ENCODE measurements at places on chromosomes 1 and 21.

DNA sequence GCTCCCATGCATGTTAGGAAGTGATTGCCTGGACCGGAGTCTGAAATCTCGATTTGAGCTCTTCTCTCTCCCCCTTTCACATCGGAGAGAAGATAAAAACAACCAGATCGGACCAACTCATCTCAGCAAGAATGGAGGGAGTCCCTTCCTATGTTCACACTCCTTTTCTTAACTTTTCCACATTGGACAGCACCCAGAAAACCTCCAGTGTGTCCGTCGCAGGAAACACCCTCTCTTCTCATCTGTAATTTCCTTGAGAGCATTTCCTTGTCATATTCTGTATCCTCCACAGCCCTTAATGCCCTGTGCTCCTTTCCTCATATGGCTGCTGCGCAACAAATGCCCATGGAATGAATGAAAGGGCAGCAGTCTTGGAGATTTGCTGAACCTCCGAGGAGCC lies 1.5 kb upstream of the TDRD10 start:
- DNase-seq = no peak

GRCh38 chr1:23742670-23743286 lies 493 bp upstream of the ELOA start:
- peak; percentile 17 for DNase-seq

DNA sequence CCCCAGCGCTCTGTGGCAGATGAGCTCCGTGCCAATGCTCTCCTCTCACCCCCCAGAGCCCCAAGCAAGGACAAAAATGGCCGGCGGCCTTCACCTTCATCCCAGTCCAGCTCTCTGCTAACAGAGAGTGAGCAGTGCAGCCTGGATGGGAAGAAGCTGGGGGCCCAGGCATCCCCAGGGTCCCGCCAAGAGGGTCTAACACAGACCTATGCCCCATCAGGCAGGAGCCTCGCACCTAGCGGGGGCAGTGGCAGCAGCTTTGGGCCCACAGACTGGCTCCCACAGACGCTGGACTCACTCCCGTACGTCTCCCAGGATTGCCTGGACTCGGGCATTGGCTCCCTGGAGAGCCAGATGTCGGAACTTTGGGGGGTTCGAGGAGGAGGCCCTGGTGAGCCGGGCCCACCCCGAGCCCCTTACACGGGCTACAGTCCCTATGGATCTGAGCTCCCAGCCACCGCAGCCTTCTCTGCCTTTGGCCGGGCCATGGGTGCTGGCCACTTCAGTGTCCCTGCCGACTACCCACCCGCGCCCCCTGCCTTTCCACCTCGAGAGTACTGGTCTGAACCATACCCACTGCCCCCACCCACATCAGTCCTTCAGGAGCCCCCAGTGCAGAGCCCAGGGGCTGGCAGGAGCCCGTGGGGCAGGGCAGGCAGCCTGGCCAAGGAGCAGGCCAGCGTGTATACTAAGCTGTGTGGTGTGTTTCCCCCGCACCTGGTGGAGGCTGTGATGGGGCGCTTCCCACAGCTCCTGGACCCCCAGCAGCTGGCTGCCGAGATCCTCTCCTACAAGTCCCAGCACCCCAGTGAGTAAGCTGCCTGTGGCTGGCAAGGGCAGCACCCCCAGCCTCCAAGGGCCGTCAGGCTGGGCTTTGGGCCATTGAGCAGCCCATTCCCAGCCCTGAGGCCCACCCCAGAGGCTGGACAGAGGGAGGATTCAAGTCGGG lies 8.7 kb downstream of the ZC3H12A start:
- DNase-seq = no peak

- DNase-seq = no peak
Observed at GRCh38 chr1:226526801-226527595, 21.6 kb upstream of the STUM start.

GRCh38 chr1:44326024-44326701 lies 28.9 kb downstream of the ERI3 start:
- no peak for DNase-seq

DNA sequence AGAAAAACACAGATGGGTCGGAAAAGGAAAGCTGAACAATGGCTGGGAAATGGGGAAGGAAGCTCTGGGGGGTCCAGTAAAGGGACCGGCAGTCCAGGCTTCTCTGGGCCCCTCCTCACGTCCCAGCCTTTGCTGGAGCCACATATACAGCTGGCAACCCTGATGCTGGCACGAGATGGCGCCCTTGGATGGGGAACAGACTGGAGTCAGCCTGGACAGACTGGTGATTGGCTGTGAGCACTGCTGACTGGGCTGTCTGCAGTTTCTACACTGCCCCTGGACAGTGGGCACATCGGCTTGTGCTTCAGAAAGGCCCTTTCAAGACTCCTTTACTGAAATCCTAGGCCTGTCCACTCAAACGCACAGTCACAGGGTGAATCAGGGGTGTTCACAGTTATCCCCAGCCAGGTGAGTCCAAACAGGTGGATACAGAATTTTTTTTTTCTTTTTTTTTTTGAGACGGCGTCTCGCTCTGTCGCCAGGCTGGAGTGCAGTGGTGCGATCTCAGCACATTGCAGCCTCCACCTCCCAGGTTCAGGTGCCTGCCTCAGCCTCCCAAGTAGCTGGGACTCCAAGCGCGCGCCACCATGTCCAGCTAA lies 31.1 kb upstream of the ZBTB40 start:
- DNase-seq = peak; percentile 10

GRCh38 chr21:42580076-42580792 lies 66.6 kb downstream of the SLC37A1 start:
- no peak for DNase-seq

Data from stimulated activated CD4-positive, alpha-beta T cell treated with anti-CD3 and anti-CD28 coated beads, Interleukin-1b, Interleukin-23, amount 100 ng/mL, for 1 hour (primary cell).